GOT3 (cell line): ENCODE measurements at places on chromosomes 5 and 9.

GRCh38 chr9:135136481-135136880, 49.0 kb downstream of the OLFM1 start:
- DNase-seq, result no peak

DNA sequence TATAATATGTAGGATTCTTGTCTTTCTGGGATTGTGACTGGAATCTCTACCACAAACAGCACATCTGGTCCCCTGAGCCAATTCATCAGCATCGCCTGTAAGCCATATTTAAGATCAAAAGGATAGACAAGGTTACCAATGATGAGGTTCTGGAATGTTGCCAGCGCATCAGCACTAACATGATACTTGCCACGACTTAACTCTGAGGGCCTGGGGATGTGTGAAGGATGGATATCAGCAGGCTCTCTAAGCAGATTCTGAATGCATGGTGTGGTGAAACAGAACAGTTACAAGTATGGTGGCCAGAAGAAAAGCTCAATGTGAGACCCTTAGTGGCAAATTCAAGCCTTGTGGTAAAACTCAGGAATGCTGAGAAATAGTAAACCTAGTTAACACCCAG, 143.0 kb downstream of the XRCC4 start:
- no peak for DNase-seq

GRCh38 chr5:180601591-180602480, 10.5 kb upstream of the SCGB3A1 start:
- DNase-seq, result no peak

- no peak for DNase-seq
Observed at GRCh38 chr5:88941581-88941980, 58.6 kb upstream of the MEF2C start.

DNA sequence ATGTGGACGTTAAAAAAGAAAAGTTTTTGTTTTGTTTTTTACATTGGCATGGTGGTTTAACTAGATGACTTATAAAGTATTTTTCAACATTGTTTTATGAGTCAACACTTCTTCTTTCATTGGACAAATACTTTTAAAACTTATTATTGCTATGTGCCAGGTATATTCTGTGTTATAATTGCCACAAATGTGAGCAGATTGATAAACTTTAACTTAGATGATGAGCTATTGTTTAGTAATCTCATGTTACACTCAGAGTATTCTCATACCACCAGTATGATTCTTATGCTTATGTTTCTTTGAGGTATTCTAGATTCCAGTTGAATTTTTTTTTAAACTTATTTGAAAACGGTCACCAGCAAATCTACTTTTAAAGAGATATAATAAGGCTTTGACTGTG, 60.3 kb downstream of the RASA1 start:
- no peak for DNase-seq

GRCh38 chr9:20746967-20747366, 62.9 kb downstream of the FOCAD start:
- no peak for DNase-seq

- DNase-seq, result peak; percentile 45
Observed at GRCh38 chr5:157390551-157391297, 69.3 kb upstream of the NIPAL4 start.
